ENCODE measurements at places on chromosomes 1 and 21.
A peak's percentile ranks its signal among the peaks of the same experiment; 100 is the strongest.

DNA sequence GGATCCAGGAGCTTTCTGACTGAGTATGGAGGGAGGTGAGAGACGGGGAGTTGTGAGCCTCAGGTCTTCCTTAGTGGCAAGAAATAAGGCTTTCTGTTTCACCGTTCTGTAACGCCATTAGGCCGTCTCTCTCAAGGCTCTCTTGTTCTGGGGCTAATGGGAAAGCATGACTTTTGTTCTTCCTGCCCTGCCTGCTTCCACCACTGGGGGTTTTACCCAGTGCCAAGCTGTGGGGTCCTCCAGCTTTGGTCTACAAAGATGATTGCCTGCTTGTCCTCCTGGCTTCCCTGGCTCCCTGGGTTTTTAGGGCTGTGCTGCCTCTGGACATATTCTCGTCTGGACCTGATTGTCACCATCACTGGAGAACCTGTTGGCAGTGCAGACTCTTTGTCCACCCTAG lies 74.8 kb upstream of the TINAGL1 start:
- no peak for DNase-seq

DNA sequence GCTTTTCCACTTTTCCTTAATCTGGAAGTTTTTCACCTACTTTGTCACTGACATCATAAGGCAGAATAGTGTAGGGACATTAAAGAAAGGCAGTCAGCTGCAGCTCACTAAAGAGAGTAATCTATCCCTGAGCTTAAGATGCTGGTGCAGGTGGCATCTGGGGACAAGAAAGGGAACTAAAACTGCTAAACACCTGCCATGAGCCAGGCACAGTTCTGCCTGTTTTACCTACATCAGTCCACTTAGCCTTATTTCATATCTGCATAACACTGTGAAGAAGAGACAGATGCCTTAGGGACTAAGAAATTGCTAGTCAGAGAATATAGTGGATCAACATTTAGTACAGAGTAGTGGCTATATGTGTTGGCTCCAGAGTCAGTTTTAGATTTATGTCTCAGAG lies 88.1 kb downstream of the GPATCH2 start:
- DNase-seq: no peak

- no peak for DNase-seq
Measured at GRCh38 chr1:182304218-182304617, 87.4 kb downstream of the GLUL start.

DNA sequence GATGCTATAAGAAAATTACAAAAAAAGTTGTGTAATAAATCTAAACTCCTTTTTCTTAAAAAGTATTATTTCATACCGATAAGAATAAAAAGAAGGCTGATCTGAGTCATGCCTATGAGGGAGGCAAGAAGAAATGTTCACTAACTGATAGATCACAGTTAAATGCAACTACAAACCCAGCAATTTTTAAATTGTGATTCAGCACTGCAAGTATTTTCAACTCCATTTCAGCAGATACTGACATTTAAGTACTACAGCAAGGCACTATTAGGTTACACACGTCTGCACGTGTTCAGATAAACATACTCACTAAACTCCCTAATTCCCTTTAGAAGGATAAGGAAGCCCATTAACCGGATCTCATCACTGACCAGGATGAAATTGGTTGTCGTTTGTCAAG lies 213.3 kb upstream of the ZRANB2 start:
- no peak for DNase-seq

DNA sequence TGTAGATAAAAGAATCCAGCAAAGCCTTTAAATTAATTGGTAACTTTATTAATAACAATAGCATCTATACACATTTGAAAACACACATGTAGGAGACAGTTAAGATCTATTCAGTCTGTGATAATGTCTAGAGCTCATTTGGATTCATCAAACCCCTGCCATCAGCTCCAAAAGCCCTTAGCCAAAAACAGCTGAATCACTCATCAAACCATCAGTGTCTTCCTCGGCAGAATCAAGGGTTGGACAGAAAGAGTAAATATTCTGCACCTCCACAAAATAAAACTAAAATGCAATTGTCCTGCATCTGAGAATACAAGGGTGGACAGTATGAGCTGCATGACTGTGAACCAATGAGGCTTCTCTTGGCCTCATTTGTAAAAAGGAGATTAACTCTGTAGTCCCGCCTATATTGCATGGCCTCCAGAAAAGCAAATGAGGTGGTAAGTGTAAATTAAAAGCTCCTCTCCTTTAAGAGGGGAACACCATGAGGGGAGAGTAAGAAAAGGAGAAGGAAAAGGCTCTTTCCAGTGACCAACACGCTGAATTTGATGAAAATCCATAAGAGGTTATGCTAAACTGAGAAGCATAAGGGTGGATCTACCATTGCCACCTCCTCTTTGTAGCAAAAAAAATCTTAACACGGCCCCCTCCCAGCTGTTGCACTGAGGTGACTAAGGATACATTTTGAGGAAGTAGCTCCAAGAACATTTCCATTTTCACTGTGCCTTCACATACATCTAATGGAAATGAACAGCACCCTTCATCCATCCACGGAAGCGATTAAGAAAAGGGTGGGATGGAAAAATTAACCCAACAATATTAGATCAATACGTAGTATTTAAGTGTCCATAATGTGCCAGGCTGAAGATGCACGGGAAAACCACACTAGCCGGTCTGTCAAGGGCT lies 14.7 kb upstream of the BOLA1 start:
- DNase-seq: peak; percentile 56

- DNase-seq: no peak
Measured at GRCh38 chr21:37695111-37695510, 221.1 kb downstream of the KCNJ6 start.

DNA sequence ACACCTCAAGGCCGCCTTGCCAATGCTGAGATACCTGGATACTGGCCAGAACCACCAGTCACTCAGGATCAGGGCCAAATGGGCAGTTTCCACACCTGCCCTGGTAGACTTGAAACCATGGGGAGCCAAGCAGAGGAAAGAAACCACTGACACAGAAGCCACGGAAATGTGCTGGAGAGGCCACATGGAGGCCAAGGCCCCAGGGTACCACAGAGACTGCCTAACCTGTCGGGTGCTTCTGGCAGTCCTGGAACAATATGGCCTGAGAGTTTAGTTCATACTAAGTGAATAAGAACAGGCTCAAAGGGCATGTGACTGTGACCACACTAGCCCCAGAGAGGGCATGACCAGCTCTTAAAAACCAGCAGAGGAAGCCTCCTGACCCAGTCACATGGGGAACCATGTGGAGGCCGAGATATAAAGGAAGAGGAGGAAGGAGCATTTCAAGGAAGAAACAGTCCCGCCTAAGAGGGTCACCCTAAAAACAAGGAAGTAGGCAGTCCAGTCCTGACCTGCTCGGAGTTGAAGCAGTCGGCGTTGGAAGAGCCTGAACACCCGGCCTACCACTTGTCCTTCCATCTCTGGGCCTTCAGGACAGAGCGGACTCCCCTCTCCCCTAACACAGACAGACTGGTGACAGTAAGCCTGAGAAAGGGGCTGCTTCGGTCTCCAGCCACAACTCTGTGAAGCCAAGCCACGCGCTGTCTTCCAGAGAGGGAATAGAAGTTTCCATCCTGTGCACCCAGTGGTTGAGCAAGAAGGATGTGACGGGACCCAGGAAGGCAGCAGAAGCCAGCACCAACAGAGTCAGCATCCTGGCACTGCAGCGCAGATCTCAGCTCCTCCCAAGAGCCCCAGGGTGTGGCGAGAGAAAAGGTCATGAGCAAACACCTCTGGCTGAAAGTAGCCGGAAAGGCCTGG lies at the start of gene DENND2D:
Gene DENND2D (minus strand): TSS at position 766 of the 921 bp plus-strand sequence. CDS start 187 bp downstream, at position 579.
- DNase-seq: peak; percentile 70

- DNase-seq: peak; percentile 16
Measured at GRCh38 chr1:92538413-92539061, 51.8 kb upstream of the GFI1 start.

- DNase-seq: no peak
Measured at GRCh38 chr1:59204001-59204400, 92.9 kb upstream of the FGGY start.

GRCh38 chr1:15205586-15206346 lies 41.3 kb upstream of the FHAD1 start:
- no peak for DNase-seq

DNA sequence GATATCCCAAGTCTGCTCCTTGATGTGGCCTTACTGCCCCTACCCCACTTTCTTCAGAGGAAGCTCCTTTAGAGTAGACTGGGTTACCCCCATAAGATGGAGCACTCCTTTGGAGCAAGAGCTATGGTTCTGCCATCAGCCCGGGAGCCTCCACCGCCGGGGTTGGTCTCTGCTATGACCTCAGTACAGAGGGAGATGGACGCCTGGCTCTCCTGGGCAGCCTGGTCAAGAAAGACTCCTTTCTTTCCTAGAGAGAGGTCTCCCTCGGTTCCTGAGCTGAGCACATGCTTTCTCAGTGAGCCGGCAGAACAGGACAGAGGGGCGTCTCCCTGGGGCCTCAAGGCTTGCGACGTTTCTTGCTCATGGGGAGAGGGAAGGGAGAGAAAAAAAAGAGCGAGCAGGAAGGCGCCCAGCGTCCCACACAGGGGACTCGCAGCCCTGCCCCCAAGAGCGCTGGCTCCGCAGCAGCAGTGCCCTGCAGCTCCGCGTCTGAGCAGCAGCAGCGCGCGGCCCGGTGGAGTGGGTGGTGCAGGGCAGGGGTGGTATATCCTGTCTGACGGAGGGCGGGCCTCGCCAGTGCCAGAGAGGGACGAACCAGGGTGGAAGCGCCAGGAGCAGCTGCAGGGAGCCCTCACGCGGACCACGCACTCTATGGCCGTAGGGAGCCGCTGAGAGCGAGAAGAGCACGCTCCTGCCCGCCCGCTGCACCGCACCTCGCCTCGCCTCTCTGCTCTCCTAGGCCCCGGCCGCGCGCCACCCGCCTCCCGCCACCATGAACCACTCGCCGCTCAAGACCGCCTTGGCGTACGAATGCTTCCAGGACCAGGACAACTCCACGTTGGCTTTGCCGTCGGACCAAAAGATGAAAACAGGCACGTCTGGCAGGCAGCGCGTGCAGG lies at the start of gene PKP1:
Gene PKP1 (plus strand): TSS at position 576 of the 899 bp plus-strand sequence. CDS start 197 bp downstream, at position 773.
- no peak for DNase-seq

- DNase-seq: no peak
Measured at GRCh38 chr1:34790985-34791384, 1.8 kb upstream of the GJA4 start.

GRCh38 chr1:14380408-14380807 lies 218.1 kb upstream of the KAZN start:
- no peak for DNase-seq

GRCh38 chr1:63601463-63601862 lies 8.3 kb downstream of the PGM1 start:
- DNase-seq: no peak

DNA sequence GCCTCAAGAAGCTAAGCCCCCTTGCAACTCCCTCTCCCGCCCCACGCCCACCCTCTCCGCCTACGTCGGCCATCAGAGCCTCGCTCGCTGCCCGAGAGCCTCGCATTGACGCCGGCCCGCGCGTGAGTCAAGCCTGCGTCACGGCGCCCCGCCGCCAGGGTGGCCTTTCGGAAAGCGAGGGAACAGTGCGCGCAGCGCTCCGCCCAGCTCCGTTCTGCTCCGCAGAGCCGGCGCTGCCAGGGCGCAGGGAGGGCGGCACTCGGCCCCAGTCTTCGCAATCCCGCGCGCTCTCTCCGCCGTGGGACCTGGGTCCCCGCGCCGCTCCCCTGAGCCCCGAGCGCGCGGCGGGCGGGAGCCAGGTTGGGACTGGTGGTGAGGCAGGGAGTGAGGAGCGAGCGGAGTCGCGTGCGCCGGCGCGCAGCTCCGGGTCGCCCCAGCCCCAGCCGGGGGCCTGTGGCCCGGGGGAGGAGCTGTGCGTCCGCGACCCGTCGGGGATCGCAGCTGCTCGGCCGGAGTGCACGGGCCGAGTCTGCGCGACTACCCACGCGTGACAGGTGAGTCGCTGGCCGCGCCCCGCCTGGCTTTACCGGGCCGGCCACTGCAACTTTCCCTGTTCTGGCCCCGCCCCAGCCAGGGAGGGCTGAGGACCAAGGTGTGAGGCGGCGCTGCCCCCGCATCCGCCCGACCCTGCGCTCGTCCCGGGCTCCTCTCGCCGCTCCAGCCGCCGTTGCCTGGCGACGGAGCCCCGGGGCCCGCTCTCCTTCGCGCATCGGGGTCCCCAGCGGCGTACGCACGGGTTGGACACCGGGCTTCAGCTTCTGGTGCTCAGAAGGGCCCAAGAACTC lies at the start of gene SLC6A17:
Gene SLC6A17 (plus strand): TSS at position 165 of the 845 bp plus-strand sequence. CDS start 16,436 bp downstream, outside the sequence.
- no peak for DNase-seq

GRCh38 chr1:238581332-238581731 lies 690.6 kb upstream of the ZP4 start:
- no peak for DNase-seq

Data from activated CD4-positive, alpha-beta T cell treated with anti-CD3 and anti-CD28 coated beads, Interleukin-2, amount 10 ng/mL, durations not matched to agents 7 days and 5 days (primary cell).